Dermis blood vessel endothelial cell (primary cell): ENCODE measurements at places on chromosomes 16 and 17.

- DNase-seq: no peak
These were observed 101.6 kb downstream of the METRNL start for GRCh38 chr17:83180996-83181481.

GRCh38 chr17:73595479-73595878 is 48.8 kb downstream of the SDK2 start:
- no peak for DNase-seq

DNA sequence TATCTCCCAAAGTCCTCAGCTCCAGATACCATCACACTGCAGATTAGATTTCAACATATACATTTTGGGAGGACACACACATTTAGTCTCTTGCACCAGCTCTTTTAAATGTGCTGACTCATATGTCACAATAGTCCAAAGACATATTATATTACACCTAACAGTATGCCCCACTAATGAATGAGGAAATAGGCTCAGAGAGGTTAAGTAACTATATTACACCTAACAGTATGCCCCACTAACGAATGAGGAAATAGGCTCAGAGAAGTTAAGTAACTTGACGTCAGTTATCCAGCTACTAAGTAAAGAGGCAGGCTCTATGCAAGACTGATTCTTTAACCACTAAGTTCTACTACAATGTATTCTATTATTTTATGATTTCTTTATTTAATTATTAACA is 9.7 kb downstream of the IRX6 start:
- no peak for DNase-seq

GRCh38 chr16:66872559-66872942 is 7.8 kb upstream of the PDP2 start:
- DNase-seq: no peak

DNA sequence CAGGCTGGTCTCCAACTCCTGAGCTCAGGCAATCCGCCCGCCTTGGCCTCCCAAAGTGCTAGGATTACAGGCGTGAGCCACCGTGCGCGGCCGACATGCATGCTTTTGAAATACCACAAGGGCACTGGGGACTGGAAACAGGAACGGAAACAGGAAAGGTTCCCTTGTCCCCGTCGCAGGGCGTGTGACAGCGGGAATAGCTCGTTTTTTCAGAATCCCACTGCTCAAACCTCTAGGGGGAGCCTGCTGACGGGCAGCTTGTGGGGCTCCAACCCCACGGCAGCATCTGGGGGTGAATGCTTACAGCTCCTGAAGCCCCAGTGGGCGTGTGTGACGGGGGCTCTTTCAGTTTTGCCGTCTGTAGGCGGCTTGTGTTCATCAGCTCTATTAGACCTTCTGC is 18.8 kb upstream of the ASGR2 start:
- peak; percentile 54 for DNase-seq

DNA sequence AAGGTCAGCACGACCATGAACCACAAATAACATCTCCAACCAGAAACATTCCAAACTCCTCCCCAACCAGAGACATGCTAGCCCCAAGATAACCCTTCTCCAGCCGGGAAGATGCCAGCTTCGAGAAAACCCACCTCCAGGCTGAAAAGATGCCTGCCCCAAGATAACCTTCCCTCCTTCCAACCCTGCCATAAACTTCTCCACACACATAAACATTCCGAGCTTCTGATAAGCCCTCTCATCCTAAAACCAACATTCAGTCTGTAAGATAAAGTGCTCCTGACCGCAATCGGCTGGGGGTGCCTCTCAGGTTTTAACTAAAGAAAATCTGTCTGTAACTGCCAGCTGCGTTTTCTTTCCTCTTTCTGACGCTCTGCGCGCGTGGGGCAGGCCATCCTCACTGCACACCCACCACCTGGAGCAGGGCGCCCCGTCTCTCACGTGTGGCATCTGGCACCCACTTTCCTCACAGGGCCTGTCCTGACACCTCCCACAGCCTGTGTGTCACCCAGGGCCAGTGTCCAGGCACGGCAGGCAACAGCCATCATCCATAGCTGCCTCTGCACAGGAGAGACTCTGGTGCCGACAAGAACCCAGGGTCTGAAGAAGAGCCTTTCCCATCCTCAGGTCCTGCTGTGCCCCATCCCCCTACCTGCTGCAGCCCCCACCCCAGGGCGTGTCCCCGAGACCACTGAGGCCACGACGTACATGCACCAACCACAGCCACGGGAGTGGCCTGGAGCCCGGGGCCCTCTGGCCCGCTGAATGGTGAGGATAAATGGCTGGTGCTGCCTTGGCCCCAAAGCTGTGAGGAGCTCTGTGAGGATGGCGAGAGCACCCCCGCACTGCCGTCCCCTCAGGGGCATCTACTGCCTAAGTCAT is 3.7 kb downstream of the TEPSIN start:
- DNase-seq: no peak

DNA sequence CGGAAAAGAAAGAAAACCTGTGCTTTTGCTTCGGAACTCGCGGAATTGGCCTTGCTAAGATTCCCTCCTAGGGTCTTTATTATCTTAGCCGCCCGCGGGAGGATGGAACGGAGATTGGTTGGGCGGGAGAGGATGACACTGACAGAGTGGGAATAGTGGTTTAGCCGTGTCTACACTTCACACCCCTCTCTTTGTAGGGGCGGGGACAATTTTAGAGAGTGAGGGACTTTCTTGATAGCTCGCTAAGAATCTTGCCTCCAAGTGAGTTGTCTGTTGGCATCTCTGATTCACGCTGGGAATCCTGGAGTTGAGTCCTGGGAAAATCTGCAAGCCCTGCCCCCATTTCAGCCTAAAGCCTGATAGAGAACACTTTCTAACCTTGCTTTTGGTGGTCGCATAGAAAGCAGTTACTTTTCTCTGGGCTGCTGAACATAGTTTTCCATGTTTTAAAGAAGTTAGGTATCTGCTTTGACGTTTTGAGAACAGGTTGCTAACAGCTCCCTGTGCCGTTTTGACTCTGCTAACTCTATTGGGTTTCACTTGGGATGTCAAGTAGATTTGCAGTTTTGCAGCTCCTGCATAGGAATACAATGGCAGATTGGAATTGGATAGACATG is 697 bp downstream of the NOL11 start:
- DNase-seq: peak; percentile 58

- DNase-seq: no peak
These were observed 5.4 kb upstream of the MPP2 start for GRCh38 chr17:43912635-43913304.

DNA sequence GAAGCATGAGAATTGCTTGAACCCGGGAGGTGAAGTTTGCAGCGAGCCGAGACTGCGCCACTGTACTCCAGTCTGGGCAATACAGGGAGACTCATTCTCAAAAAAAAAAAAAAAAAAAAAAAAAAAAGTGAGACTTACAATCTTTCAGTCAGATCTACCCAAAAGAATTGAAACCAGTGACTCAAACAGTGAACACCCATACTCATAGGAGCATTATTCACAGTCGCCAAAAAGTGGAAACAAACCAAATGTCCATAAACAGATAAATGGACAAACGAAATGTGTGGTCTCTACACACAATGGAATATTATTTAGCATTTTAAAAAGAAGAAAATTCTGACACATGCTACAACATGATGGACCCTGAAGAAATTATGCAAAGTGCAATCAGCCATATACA is 9.1 kb upstream of the SCNN1B start:
- DNase-seq: no peak

DNA sequence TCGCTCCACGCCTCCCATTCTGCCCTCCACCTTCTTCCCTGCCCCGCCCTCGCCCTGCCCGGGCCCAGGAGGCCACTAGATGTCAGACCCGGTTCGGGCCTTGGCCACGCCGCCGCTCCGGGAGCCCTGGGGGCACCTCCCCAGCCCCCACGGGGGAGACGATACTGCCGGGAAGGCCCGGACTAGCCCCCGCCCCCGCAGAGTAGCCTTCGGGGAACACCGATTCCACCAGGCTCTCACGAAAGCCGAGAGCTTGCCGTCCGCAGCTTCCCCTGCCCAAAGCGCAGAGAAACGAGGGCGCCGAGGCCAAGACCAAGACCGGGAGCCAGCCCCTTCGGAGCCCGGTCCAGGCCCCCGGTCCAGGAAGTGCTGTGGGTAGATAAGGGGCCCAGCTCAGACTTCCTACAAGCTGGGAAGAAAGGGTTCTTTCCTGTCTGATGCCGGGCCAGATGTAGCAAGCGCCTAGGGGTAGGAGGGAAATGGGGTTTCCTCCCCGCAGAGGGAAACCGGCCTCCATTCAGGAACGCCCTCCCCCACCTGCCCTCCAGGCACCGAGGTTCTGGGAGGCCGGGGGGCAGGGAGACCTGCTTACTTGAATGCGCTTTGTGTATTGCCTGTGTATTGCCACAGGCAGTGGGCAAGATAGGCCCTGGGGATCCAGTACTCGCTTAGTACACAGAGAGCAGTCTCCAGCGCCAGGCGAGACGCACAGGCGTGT is 806 bp upstream of the CYB561 start:
- peak; percentile 92 for DNase-seq
